Muscle of leg (tissue), 16 donors: ENCODE measurements at places on chromosomes 6 and 20. TPM values are rescaled to one million over a fixed set of nuclear protein-coding genes. Genes with fewer than 3 reads are reported as not detected.

GRCh38 chr6:101086473-101086872 is 205.3 kb upstream of the ASCC3 start:
- DNase-seq = no peak

GRCh38 chr20:1281279-1282057 is 15.4 kb downstream of the SNPH start:
- no peak for DNase-seq

GRCh38 chr6:97291896-97292295 is 8.9 kb upstream of the MMS22L start:
- no peak for DNase-seq

GRCh38 chr6:143755301-143755744 is 77.6 kb downstream of the PHACTR2 start:
- no peak for DNase-seq

- no peak for DNase-seq
These were observed 223.6 kb downstream of the TBXT start for GRCh38 chr6:165944002-165944466.

DNA sequence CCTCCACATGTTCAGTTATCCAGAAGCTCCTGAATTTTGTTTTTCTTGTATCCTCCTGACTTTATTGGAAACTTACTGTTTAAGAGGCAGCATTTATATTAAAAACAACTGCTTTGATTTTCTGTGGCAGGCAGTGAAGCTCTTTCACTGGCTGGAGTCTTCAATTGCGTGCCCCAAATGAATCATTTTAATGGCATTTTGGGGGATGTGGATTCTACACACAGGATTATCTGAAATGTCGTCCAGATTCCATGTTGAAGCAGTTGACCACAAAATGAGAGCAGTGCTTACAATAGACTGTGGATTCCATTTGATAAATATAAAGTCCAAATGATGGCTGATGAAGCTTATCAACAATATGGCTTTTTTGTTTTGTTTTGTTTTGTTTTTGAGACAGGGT is 41.0 kb upstream of the HIVEP1 start:
- DNase-seq = no peak

DNA sequence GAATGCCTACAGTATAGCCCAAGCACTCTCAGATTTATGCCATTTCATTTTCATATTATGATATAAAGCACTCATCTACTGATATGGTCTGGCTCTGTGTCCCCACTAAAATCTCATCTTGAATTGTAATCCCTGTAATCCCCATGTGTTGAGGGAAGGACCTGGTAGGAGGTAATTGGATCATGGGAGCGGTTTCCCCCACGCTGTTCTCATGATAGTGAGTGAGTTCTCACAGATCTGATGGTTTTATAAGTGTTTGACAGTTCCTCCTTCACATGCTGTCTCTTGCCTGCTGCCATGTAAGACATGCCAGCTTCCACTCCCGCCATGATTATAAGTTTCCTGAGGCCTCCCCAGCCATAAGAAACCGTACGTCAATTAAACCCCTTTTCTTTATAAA is 171.7 kb downstream of the OTOR start:
- DNase-seq = no peak

KCNS1 gene
- polyA plus RNA-seq = 0.08 TPM

EPPIN gene
- not detected for polyA plus RNA-seq
